ENCODE measurements at places on chromosomes 16 and 17. TPM values are rescaled to one million over a fixed set of nuclear protein-coding genes. Genes with fewer than 3 reads are reported as not detected.

Gene ABCA10
- 0.21 TPM for total RNA-seq

Gene TBX6
- 0.39 TPM for total RNA-seq

Gene RABEP1
- 50.0 TPM for total RNA-seq

Gene NHLRC4
- total RNA-seq, result 0.28 TPM

Gene ITGA2B
- total RNA-seq, result 8.0 TPM

Gene MARF1
- 11.9 TPM for total RNA-seq

Gene CDH5
- not detected for total RNA-seq

Gene DOC2B
- total RNA-seq, result 0.34 TPM

Gene KRTAP2-3
- not detected for total RNA-seq

Gene OGFOD3
- 34.2 TPM for total RNA-seq

Gene SMPD3
- total RNA-seq, result 1.4 TPM

Gene GPR142
- total RNA-seq, result not detected

Gene TOX3
- total RNA-seq, result 44.2 TPM

Gene ARHGAP27
- 3.0 TPM for total RNA-seq

Gene TBC1D16
- 34.8 TPM for total RNA-seq

Gene CES5A
- not detected for total RNA-seq

Gene SULT1A2
- total RNA-seq, result 0.12 TPM

Gene KRT20
- not detected for total RNA-seq

Gene ATAD5
- 27.3 TPM for total RNA-seq

Measured in neural progenitor cell (in vitro differentiated cells).